ENCODE measurements at places on chromosomes 12 and 14.

DNA sequence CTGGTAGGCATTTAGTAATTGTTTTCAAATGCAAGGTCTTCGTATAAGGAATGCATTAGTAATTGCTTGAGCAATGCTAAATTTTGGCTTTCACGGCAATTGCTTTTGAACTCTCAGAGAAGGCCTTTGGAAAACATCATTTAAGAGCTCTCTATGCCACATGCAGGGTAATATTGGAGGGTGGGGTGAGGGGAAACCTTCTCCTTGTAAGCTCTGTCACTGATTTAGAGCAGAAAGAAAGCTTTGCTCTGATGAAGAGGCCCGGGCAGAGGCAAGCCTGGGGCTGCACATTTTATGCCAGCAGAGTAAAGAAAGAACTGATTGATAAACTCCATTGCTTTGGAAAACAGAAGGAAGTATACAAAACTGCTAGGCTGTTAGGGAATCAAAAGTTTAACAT is 70.9 kb downstream of the TRIM9 start:
- DNase-seq = no peak

- DNase-seq = no peak
These were observed 24.8 kb downstream of the RGS6 start for GRCh38 chr14:71956920-71957563.

DNA sequence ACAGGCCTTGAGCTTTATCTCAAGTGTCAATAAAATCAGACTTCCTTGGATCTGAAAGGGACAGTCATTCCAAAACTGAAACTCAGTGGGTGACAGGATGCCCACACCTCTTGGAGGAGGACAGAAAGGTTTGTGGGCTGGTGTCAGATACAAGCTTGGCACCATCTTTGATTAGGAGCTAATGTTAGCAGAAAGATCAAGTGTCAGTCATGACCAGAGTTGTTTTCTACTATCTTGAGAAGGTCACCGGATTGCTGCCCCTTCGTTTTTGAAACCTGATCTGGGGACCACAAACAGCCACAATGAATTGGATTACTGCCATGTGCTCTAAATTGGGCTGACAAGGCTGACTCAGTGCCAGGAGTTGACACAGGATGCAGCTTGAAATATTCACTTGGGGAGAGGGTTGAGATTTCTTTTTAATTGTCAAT is 88.3 kb downstream of the OTOGL start:
- DNase-seq = no peak

DNA sequence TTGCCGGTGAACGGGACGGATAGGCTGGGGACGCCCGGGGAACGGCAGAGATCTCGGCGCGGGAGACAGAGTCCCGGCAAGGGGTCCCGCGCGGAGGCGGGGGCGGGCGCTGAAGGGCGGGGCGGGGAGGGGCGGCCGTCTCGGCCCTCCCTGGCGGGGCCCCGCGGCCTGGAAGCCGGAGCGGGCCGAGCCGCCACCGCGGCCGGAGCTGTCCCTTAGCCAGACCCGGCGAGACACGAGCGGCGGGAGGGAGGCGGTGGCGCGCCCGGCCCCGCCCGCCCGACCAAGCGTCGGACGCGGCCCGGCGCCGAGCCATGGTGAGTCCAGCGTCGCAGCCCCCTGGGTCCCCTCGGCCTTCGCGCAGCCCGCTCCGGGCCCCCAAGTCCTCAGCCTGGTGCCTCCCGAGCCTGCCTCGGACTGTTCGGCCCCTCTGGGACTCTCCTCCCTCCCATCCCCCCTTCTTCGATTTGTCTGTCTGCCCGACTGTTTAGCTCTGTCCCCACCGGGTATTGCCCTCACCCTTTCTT is at the start of gene ARHGEF40:
Gene ARHGEF40 (plus strand): TSS at position 222 of the 527 bp plus-strand sequence. CDS start 93 bp downstream, at position 315.
- DNase-seq = peak; percentile 84

- DNase-seq = no peak
These were observed 39.1 kb downstream of the TSPAN9 start for GRCh38 chr12:3116106-3116844.
